Activated CD4-positive, alpha-beta T cell treated with anti-CD3 and anti-CD28 coated beads for 24 hours (primary cell): ENCODE measurements at places on chromosomes 1 and 21.

DNA sequence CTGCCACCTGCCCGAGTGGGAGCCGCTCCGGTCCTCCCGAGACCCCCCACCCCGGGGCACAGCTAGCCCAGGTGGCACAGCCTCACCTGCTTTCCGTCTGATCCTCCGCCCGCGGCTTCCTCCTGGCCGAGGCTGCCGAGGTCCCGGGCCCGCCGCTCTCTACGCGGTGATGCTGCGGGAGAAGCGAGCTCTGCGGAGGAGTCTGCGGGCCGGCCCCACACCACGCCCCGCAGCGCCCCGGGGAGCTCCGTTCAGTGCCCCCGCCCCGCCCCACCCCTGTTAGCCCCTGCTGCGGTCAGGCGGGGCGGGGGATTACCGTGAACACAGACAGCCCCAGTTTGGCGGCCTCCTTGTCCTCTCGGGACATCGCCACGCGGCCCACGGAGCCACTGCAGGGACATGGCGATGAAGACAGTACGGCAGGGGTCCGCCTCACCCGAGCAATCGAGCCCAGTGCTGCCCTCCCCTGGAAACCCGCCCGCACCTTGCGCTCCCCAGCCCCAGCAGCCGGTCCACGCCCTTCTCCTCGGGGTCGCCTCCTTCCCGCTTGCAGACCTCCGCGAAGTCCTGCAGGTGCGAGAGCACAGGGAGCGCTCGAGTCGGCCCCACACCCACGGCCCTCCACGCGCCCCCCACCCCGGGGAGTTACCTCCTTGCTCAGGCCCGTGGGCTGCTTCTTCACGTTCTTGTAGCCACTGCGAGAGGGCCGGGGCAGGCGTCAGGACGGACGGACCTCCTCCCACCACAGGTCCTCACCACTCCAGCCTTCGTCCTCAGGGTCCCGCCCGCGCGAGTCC, 933 bp downstream of the C1orf35 start:
- DNase-seq, result no peak

- DNase-seq, result no peak
Measured at GRCh38 chr1:106620521-106620954, 435.9 kb upstream of the PRMT6 start.

DNA sequence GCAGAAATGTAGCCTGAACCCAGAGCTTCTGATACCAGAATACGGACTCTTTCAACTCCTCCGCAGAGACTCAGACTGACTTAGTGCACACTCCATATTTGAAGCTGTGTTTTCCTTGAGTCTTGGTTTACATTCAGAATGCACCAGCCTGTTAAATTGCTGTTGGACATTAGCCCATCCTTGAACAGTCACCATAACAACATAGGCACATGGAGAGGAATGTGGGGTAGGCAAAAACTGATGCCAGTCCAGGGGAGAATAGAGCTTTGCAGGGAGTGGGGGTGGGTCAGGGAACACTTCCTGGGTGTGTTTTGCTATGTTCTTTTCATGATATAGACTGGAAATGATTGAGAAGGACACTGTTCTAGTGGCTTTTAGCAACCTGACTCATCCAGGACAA, 76.3 kb upstream of the CACNA1E start:
- no peak for DNase-seq

- DNase-seq, result no peak
Measured at GRCh38 chr1:244269169-244269568, 182.5 kb downstream of the ADSS2 start.

DNA sequence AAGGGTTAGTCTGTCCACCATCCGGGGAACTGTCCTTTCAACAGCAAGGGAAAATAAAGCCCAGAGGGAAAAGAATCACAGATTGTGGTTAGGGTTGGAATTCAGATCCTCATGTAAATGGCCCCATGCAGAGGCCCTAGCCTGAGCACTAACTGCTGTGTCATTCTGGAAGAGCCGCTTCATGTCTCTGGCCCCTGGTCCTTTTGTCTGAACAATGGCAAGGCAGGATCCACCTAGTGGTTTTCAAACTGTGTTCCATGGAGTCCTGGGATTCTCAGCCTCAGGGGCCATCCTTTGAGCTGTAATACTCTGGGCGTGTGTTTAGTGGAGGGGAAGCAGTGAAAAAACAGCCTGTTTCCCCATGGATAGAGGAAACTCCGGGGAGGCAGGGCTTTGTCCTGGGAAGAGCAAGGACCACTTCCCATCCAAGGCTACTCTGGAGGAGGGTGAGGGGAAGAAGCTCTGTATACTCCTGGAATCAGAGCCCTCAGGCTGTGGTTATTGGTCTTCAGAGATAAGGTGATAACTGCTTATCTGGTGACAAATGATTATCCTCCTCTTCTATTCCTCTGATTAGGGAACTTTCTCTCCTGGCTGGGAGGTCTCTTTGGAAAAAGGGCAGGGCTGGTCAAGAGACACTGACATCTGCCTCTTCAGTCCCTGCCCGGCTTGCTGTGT, 19.2 kb downstream of the PAX7 start:
- no peak for DNase-seq

DNA sequence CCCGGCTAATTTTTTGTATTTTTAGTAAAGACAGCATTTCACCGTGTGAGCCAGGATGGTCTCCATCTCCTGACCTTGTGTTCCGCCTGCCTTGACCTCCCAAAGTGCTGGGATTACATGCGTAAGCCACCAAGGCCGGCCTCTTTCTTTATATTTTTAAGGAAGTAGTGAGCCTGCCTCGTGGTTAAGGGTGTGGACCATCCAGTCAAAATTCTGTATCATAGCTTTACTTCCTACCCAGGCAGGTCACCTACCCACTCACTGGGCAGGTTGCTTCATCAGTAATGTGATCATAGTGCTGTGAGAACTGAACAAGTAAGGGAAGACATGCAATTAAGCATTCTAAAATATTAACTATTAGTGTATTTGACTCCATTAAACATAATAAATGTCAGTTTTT, 8.1 kb upstream of the ACOT7 start:
- DNase-seq, result no peak

DNA sequence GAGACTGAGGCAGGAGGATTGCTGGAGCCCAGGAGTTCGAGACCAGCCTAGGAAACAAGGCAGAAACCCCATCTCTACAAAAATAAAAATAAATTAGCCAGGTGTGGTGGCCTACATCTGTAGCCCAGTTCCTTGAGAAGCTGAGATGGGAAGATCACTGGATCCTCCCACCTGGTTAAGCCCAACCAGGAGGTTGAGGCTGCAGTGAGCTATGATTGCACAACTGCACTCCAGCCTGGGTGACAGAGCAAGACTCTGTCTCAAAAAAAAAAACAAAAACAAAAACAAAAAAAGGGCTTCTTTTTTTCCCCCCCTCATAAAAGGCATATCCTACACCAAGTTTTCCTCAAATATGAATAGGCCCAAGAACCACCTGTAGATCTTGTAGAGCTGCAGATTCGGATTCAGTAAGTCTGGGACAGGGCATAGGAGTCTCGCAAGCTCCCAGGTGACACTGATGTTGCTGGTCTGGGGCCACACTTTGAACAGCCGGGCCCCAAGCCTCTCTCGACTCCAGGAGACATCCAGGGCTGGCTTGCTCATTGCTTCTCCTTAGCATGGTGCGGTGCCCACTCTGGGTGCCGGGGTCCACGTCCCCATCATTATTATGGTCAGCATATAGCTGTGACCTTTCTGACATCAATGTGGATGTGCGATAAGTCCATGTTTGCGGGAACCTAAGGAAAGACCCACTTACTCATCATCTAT, 22.1 kb upstream of the UMODL1 start:
- no peak for DNase-seq

DNA sequence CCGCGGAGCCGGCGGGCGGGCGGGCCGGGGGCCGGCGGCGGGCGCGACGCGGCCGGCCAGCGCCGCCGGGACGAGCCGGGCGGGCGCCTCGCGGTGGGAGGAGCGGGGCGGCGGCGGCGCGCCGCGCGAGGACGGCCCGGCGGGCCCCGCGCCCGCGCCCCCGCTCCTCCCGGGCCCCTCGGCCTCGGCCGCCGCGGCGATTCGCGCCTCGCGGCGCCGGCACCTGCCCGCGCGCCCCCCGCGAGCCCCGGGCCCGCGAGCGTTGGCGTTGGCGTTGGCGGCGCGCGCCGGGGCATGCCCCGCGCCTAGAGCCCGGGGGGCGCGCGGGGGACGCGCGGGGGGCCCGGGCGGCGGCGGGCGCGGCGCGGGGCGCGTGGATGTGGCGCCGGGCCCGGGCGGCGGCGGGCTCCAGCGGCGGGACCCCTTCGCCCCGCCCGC, at the start of gene SKI:
SKI (plus strand) TSS at position 163 of the 438 bp plus-strand sequence. CDS start 448 bp downstream, outside the sequence.
- no peak for DNase-seq

- no peak for DNase-seq
Measured at GRCh38 chr1:199815947-199816346, 211.6 kb upstream of the NR5A2 start.

DNA sequence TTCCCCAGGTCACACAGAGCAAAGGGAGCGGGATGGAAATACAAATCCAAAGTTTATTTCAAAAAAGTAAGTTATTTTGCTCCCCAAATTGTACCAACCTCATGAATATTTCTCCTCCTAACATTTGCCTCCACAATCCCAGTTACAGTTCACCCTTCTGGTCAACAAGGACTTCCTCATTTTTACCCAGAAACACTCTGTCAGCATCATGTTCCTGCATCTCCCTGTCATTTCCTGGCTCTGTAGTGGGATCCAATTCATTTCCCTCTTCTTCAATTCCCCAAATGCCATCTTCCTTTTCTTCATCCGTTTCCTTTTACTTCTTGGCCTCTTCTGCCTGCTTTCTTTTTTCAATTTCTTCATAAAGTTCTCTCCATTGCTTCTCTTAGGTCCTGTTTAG, 32.0 kb upstream of the EPS15 start:
- no peak for DNase-seq

DNA sequence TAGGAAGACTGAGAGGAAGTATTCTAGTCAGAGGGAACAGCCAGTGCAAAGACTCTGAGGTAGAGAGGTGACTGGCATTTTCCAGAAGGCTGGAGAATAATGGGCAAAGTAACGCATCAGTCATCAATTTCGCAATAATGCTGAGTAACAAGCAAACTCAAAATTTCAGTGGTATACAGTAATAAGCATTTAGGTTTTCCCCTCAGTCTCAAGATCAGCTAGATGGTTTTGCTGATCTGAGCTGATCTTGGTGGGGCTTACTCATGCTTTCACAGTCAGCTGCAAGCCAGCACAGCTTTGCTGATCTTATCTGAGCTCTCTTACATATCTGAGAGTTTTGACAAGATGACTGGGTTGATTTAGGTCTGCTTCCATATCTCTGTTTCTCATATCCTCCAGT, 108.7 kb downstream of the TSEN15 start:
- DNase-seq, result no peak

DNA sequence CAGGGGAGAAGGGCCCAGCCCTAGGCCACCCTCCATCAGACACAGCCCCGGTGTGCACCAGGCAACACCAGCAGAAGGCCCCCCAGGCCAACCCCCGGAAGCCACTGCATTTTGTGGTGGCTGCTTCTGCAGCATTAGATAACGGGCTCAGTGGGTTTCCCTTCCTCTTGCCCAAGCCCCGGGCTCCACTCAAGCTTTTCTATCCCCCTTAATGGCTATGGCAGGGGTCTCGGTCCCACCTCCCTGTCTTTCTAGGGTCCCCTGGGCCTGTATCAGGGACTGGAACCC, 18.9 kb downstream of the C1orf174 start:
- DNase-seq, result no peak

- DNase-seq, result no peak
Measured at GRCh38 chr1:151972542-151973248, 21.0 kb downstream of the S100A10 start.

- DNase-seq, result no peak
Measured at GRCh38 chr1:156796340-156797097, 20.1 kb downstream of the SH2D2A start.

DNA sequence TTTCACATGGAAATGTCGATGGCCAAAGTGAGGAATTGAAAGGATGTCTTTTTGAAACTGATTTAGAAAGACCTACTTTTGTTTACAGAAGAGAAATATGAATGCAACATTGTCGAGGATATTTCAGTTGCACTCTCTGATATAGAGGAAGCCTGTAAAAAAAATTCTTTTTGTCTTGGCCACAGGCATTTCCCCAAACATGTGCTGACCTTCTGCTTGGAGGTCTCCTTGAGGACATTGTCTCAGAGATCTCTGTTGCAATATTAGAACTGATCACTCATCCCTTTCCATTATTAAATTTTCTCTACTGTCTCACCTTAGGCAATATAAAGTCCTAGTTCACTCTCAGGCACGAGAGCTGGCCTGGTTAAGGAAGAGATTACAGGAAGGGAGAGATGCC, 16.0 kb downstream of the S100A11 start:
- no peak for DNase-seq

DNA sequence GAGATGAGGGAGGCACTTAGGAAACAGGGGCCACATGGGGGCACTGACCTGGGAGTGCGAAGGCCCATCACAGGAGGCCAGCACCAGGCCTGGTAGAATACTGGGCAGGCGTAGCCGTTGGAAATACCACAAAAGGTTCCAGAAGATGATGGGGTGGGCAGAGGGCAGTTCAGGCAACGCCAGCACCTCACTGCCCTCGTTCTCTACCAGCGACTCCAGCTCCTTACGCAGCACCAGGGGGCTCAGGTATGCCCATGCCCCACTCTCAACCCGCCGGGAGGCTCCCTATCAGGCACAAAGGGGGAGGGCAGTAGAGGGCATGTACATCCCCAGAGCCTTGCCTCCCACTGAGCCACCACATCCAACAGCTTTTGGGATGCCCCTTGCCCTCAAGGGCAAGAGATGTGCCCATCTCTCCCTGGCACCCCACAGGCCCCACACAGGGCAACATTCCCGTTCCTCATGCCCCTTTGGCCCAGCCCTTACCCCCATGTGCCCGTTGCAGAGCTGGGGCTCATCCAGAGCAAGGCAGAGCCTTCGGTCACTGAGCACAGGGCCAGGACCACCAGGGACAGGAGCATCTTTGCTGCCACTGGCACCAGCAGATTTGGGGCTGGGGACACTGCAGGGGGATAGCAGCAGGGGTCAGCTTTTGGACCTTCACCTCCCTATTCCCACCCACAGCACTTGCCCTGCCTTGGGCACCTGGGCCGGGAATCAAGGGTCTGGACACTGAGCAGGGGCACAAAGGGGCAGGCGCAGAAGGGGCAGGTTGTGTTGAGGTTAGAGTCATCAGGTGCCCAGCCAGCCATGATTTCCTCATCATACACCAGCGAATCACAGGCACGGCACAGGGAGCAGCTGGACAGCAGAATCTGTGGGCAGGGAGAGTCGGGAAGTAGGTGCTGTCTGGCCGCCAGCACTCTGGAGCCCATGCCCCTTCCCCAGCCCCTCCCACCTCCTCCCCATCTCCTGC, 9.7 kb upstream of the GATAD2B start:
- no peak for DNase-seq

DNA sequence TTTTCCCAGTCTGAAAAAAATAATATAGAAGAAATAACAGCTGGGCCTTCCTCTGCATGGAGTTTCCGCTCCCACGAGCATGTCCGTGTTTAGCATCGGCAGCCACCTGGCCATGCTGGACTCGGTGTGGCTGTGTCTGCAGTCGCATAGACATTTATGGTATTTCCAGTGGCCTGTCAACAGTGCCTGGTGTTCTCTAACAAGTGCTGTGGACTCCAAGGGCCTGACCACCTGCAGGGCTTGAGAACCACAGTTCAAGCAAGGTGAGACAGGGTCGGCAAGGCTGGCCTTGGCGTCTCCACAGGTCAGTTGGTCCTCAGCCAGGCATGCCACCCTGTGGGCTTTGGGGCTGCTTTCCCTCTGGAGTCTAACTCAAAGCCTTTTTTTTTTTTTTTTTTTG, 124.8 kb downstream of the PGBD5 start:
- no peak for DNase-seq
